ENCODE measurements at places on chromosomes 3 and 15. TPM values are rescaled to one million over a fixed set of nuclear protein-coding genes. Genes with fewer than 3 reads are reported as not detected.

ERICH6 gene
- 0.60 TPM for total RNA-seq

DNA sequence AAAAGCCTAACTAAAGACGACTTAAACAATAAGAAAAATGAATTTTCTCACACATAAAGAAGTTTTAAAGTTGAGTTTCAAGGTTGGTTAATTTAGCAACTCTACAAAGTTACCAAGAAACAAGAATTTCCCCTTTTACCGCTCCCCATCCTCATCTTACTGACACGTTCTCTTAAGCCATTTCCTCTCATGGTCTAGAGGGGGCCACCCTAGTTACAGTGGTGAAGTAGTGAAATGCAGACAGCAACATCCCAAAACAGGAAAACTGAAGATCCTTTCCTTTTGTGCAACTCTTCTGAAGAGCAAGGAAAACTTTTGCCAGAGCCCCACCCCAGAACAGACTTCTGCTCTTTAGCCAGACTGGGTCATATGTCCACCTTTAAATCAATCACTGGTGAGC lies 17.3 kb upstream of the SOX14 start:
- no peaks in the 10 kb centered on the region for H3K27me3 ChIP-seq
- no peaks in the 10 kb centered on the region for H3K36me3 ChIP-seq
- H3K4me1 ChIP-seq, result no peaks in the 10 kb centered on the region

DNA sequence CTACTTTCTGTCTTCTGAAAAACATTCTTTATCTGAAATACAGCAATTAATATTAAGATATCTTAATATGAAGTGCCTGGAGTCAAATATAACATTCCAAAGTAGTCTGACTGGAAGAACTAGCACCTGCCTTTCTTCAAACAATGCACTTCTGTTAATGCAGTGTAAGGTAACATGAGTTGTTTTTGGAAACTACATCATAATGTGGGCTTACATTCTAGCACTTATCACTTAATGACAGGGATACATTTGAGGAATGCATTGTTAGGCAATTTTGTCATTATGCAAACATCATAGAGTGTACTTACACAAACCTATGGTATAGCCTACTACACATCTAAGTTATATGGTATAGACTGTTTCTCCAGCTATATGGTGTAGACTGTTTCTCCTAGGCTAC lies 49.2 kb downstream of the SLC15A2 start:
- no peak for DNase-seq
- H3K4me3 ChIP-seq, result no peak overlapping the region
- H3K27me3 ChIP-seq, result no peaks in the 10 kb centered on the region
- peaks cover 11% of the 10 kb centered on the region for H3K36me3 ChIP-seq

GRCh38 chr15:31768055-31768454 lies 262.3 kb upstream of the CHRNA7 start:
- no peak overlapping the region for H3K4me3 ChIP-seq
- peaks cover 7% of the 10 kb centered on the region for H3K27me3 ChIP-seq
- H3K4me1 ChIP-seq, result no peaks in the 10 kb centered on the region
- no peak overlapping the region for H3K27ac ChIP-seq
- no peaks in the 10 kb centered on the region for H3K36me3 ChIP-seq

DNA sequence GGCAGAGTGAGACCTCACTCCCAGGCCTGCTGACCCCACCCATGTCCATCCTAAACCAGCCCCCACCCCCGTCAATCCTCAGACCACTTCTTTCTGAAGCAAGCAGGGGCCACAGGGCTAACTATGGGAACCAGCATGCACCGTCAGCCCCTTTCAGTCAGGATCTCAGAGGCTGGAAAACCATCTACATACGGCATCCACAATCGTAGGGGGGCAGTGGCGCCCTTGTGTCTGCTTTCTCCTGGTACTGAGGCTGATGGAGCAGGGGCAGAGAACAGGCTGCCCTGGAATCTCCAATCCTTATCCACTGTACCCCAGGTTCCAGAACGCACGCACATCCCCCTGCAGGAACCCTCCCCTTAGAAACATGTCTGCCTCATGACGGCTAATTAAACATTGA lies 56.6 kb downstream of the XXYLT1 start:
- no peak overlapping the region for H3K27ac ChIP-seq
- H3K27me3 ChIP-seq, result no peaks in the 10 kb centered on the region
- H3K4me1 ChIP-seq, result no peaks in the 10 kb centered on the region

GRCh38 chr3:69142797-69143454 lies 20.5 kb upstream of the LMOD3 start:
- no peaks in the 10 kb centered on the region for H3K36me3 ChIP-seq
- peaks cover 21% of the 10 kb centered on the region for H3K27me3 ChIP-seq
- no peaks in the 10 kb centered on the region for H3K4me1 ChIP-seq
- no peak overlapping the region for H3K27ac ChIP-seq

DNA sequence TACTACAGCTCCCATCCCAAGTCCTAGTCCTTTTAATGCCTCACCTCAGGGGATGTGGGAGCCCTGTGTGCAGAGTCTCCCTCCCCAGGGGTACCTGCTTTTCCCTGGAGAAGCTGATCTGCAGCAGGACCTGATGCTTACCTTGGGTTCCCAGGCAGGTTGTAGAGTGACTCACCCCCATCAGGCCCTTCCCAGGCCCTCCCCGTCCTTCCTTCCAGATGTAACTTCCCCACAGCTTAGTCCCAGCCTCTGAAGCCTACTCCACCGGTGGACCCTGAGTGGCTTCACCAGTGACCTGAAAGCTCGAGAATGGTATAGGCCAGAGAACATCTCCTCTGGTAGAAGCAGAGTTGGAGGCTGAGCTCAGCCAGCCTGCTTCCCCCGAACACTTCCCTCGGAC lies 254.2 kb upstream of the STT3B start:
- H3K27me3 ChIP-seq, result no peaks in the 10 kb centered on the region
- no peak overlapping the region for H3K4me3 ChIP-seq
- H3K36me3 ChIP-seq, result no peaks in the 10 kb centered on the region
- peaks cover 13% of the 10 kb centered on the region for H3K4me1 ChIP-seq
- DNase-seq, result no peak

DNA sequence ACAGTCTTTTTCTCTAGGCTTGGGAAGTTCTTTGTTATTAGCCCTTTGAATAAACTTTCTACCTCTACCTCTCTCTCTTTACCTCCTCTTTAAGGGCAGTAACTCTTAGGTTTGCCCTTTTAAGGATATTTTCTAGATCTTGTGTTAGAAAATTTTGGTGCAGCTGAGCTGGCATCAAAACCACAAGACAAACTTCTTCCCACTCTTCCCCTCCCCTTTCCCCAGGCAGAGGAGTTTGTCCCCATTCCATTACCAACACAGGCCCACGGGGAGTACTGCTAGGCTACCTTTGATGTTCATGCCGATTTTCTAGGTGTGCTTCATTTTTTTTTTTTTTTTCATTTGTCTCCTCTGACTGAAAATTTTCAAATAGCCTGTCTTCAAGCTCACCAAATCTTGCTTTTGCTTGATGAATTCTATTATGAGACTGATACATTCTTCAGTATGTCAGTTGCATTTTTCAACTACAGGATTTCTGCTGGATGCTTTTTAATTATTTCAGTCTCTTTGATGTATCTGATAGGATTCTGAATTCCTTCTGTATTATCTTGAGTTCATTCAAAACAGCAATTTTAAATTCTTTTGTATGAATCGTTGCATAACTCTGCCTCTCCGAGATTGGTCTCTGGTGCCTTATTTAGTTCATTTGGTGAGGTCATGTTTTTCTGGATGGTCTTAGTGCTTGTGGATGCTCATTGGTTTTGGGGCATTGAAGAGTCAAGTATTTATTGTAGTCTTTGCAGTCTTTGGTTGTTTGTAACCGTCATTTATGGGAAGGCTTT lies 112.0 kb downstream of the UBE2E2 start:
- no peak for DNase-seq
- no peaks in the 10 kb centered on the region for H3K4me1 ChIP-seq
- H3K4me3 ChIP-seq, result no peak overlapping the region
- H3K27ac ChIP-seq, result no peak overlapping the region
- no peaks in the 10 kb centered on the region for H3K36me3 ChIP-seq
- H3K27me3 ChIP-seq, result no peaks in the 10 kb centered on the region

- DNase-seq, result no peak
- H3K4me3 ChIP-seq, result no peak overlapping the region
- no peak overlapping the region for H3K27ac ChIP-seq
- no peaks in the 10 kb centered on the region for H3K27me3 ChIP-seq
Observed at GRCh38 chr3:165854696-165855095, 17.5 kb upstream of the BCHE start.

- no peak overlapping the region for H3K27ac ChIP-seq
- no peak overlapping the region for H3K4me3 ChIP-seq
- H3K4me1 ChIP-seq, result no peaks in the 10 kb centered on the region
- no peaks in the 10 kb centered on the region for H3K36me3 ChIP-seq
- peaks cover 7% of the 10 kb centered on the region for H3K27me3 ChIP-seq
Observed at GRCh38 chr3:197494366-197495058, 61.3 kb downstream of the BDH1 start.

GRCh38 chr3:39754549-39754948 lies 54.9 kb upstream of the MYRIP start:
- H3K36me3 ChIP-seq, result no peaks in the 10 kb centered on the region
- H3K4me1 ChIP-seq, result no peaks in the 10 kb centered on the region
- no peaks in the 10 kb centered on the region for H3K27me3 ChIP-seq
- no peak overlapping the region for H3K4me3 ChIP-seq
- no peak overlapping the region for H3K27ac ChIP-seq
